ENCODE measurements at places on chromosomes 3 and 15.

GRCh38 chr3:149473357-149474249 is 894 bp upstream of the TM4SF4 start:
- no peak for DNase-seq

GRCh38 chr3:34261001-34261385 is 462.6 kb downstream of the PDCD6IP start:
- no peak for DNase-seq

DNA sequence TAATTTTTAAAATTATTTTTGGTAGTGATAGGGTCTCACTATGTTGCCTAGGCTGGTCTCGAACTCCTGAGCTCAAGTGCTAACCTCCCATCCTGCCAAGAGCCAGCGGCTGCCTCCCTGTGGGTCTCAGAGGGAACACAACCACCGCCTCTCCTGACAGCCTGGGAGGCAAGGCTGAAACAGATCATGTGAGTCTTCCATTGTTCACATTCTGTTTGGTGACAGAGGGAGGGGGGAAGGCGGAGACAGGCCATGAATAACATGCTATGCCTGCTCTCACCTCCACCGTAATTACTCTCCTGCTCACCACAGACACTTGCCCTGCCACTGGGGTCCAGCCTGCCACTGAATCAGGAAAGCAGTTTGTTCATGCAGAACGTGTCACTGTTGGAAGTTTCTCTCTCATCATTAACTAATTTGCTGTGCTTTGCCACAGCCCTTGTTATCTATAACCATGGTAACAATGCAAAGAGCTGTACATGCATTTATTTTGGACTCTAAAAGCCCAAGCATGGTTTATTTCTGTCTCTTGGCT is 78.4 kb upstream of the RASGRF1 start:
- DNase-seq, result no peak

DNA sequence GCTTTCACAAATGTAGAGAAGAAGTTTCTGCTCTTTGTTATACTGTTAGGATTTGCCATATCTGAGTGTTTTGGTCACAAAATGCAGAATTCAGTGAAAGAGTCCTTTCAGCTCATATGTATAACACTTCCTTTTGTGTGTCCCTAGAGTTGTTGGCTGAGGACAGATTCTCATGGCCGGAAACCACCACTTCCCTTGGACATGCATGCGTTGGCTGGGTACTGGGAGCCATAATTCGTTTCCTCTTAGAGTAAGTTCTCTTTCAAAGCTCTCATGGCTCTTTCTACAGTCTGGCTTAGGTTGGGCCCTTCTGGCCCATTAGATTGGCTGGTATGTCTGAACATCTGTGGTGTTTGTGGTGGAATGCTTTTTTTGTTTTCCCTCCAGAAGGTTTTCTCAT is 298.5 kb downstream of the DIPK2A start:
- DNase-seq, result peak; percentile 26

DNA sequence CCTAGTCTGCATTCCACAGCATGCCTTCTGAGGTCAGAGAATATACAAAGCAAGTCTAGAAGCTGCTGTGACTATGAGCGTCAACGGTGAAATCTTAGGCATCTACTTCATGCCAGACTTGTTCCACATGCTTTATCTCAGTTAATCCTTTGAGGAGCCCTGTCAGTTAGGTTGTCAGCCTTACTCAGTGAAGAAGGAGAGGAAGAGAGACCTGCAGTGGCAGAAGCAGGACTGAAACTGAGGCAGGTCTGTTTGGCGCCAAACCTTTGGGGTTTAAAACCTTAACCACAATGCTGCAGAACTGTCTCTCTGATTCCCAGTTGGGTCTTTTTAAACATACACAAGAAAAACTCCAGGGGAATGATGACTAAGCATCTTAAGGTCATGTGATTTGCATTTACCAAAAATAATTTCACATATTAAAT is 139.0 kb upstream of the LIPC start:
- no peak for DNase-seq

DNA sequence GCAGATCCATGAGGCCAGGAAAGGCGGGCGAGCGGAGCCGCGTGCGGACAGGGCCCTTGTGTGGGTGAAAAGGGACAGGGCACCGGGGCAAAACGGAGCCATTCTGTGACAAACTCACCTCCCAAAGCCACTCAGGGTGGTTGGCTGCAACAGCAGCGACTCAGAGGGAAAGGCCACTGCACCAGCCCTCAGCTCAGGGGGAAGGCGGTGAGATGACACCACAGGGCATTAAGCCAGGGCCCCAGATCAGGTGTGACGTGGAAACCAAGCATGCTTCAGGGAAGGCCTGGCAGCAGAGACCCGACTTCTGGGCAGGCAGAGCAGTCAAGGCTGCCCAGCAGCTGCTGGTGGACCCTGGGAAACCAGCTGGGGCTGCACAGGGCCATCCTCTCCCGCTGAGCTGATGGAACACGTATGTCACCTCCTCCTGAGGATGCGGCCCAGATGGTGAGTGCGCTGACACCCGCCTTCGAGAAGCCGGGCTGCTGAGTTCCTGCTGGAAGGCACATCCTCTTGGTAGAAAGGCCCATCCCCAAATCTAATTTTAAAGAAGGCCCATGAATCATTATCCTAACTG is 82.3 kb downstream of the CHSY1 start:
- DNase-seq, result no peak

- DNase-seq, result no peak
Observed at GRCh38 chr3:27646896-27647295, 75.2 kb downstream of the EOMES start.

GRCh38 chr3:55486857-55487380 is at the start of gene WNT5A:
WNT5A (minus strand) TSS chr3:55487306; CDS start chr3:55486985, 321 bp downstream.
- DNase-seq, result peak; percentile 42

DNA sequence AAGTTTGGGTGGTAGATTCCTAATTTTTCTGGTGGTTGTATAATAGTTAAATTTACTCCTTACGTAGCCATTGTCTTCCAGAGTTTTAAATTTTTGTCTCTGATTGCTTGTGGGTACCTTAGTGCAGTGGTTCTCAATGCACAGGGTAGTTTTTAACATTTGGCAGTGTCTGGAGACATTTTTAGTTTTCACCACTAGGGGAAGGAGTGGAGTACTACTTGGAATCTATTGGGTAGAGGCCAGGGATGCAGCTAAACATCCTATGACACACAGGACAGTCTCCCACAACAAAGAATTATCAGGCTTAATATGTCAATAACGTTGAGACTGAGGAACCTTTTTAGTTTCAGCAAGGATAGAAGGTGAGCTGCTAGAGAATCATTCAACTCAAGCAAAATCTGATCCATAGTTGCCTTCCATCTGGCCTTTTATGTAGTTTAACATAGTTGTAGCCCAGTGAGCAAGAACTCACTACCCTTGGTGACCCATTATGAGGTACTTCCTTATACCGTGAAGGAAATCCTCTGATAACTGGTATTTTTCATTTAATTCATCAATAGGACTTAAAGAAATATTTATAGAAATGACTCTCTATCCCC is 8.6 kb upstream of the STX19 start:
- no peak for DNase-seq

- DNase-seq, result no peak
Observed at GRCh38 chr3:45763303-45763675, 33.0 kb downstream of the SLC6A20 start.

DNA sequence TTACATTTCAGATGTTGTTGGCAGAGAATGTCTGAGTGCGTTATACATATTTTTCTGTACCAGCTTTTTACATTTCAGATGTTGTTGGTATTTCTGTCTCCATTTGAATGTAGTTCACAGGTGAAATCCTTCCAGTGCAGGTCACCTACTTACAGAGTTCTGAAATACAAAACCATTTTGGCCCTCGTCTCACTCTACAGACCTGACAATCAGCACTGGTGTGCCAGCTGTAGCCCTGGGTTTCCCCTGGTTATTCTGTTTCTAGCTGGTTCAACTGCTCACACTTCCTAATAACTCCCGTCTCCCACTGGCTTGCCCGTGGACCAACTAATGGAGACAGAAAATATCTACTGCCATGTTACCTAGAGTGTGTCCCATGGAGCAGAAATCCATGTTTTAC is 87.5 kb upstream of the CDIN1 start:
- DNase-seq, result no peak

DNA sequence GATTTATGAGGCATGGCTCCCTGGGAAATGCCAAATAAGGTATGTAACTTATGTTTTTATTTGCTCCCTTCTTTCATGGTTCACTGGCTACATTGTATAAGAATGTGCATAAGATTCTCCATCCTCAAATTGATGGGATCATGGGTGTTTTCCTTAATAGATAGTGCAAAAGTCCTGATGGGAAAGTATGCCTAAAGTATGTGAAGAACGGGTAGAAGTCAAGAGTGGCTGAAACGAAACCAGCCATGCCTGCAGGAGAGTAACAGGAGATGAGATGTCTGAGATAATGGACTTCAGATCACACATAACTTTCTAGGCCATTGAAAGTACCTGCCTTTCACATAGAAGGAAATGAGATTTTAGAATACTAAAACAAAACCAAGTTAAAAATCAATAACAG is 56.5 kb downstream of the ZBBX start:
- DNase-seq, result no peak

Data from GM06990 (cell line).